ENCODE measurements at places on chromosomes 2 and 18. TPM values are rescaled to one million over a fixed set of nuclear protein-coding genes. Genes with fewer than 3 reads are reported as not detected.

DNA sequence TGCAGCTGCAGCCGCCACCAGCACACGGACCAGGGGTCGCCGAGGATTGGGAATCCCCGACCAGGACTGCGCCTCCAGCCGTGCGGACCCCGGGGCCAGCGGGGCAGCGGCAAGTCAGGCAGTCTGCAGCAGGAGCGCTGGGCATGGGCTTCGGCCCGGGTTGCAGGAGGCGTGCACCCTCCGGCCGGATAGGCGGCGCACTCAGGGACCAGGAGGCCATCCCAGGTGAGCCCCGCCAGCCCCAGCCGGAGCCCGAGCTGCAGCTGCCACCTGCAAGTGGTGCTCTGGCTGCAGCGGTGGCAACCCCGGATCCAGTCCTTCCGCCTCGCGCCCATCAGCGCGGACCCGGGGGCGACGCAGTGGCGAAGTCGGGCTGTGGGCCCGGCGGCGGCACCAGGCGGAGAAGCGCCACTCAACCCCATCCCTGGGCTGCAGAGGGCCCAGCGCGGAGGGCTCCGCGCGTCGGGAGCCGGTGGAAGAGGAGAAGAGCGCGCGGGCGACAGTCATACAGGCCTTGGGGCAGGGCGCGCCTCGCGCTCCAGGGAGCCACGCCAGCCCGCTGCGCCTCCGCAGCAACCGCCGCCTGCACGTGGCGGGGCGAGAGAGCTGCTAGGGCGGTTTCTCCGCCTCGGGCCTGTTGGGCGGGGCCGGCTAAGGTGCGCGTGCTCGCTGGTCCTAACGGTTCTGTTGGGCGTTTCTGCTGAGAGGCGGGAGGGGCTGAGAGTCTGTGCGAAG lies 73.8 kb downstream of the RPIA start:
- no peak for DNase-seq

BMP10 gene
- total RNA-seq, result not detected

ATP8B1 gene
- 10.5 TPM for total RNA-seq

GRCh38 chr2:228689053-228689452 lies 507.6 kb upstream of the SPHKAP start:
- DNase-seq, result no peak

GRCh38 chr18:27311114-27311513 lies 126.0 kb upstream of the CHST9 start:
- no peak for DNase-seq

GRCh38 chr18:42156281-42156680 lies 201.2 kb downstream of the PIK3C3 start:
- no peak for DNase-seq

COLEC12 gene
- 19.3 TPM for total RNA-seq

DSG1 gene
- 0.04 TPM for total RNA-seq

DNA sequence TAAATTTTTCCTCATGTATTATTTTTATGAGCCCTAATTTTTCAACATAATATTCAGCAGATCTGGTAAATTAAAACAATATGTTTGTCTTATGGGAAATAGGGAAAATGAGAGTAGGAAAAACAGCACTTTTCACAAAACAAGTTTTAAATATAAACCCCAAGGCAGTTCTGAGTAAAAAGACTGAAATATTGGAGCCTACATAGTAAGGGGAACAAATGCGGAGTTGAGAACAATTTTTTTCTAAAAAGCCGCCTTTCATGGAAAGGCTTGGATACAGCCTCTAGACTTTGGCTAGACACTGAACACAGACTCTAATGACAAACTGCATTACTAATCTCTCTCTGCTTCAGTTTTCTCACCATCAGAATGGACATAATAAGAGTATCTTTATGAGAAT lies 174.1 kb downstream of the NOL4 start:
- no peak for DNase-seq

GRCh38 chr2:129754421-129754820 lies 225.0 kb upstream of the RAB6C start:
- no peak for DNase-seq

GRCh38 chr2:234187646-234188174 lies 137.2 kb downstream of the SPP2 start:
- no peak for DNase-seq

- DNase-seq, result no peak
These were observed 151.5 kb downstream of the NCK2 start for GRCh38 chr2:105895990-105896764.

ABCG5 gene
- not detected for total RNA-seq

GRCh38 chr2:228548230-228548629 lies 366.7 kb upstream of the SPHKAP start:
- no peak for DNase-seq

- DNase-seq, result no peak
These were observed 18.6 kb downstream of the PRKD3 start for GRCh38 chr2:37306024-37306423.

CLASP1 gene
- 72.7 TPM for total RNA-seq

- no peak for DNase-seq
These were observed 89.1 kb downstream of the PLA2R1 start for GRCh38 chr2:159973325-159973724.

GRCh38 chr2:218478544-218478943 lies 59.6 kb downstream of the VIL1 start:
- no peak for DNase-seq

- peak; percentile 65 for DNase-seq
These were observed 84.9 kb upstream of the EPB41L3 start for GRCh38 chr18:5628512-5629255.

CRYGD gene
- not detected for total RNA-seq

Measured in sciatic nerve (tissue), 2 donors.